ENCODE measurements at places on chromosomes 11 and 22. TPM values are rescaled to one million over a fixed set of nuclear protein-coding genes. Genes with fewer than 3 reads are reported as not detected.

Gene ATXN10
- total RNA-seq, result 131 TPM

Gene RTN4R
- total RNA-seq, result 4.6 TPM

DNA sequence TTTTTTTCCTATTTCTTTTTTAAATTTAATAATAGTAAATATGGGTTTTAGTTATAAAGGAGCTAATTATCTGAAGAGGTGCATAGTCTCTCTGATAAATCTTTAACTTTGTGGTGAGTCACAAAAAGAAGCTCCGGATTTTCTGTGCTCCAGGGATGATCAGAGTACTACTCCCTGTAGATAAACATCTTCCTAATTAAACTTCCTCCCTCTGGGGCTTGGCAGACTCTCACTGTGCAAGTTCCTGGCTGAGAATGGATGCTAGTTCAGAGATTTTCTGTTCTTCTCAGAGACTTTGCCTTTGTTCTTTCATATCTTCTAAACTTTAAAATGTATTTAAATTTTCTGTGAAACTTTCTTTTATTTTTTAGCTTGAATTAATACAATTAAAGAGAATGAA lies at the start of gene OR10G7:
OR10G7 (minus strand) TSS at position 72 of the 400 bp plus-strand sequence. CDS start 2,324 bp downstream, outside the sequence.
- no peak for DNase-seq

DNA sequence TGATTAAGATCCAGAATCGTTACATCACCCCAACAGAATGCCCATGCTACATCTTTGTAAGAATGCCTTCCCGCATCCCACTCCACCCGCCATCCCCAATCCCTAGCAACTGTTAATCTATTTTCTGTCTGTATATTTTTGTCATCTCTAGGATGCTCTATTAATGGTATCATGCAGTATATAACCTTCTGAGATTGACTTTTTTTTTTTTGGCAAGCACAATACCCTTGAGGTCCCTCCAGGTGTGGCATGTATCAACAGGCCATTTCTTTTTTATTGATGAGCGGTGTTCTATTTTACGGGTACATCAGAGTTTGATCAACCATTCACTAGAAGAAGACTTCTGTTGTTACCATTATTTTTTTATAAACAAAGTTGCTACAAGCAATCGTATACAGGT lies 30.2 kb upstream of the SCN3B start:
- DNase-seq, result no peak

GRCh38 chr22:19357270-19358105 lies 66.0 kb upstream of the CLTCL1 start:
- DNase-seq, result peak; percentile 85

Data from thyroid gland (tissue), 4 donors.